HFF-Myc (cell line): ENCODE measurements at places on chromosomes 3 and 15.

GRCh38 chr3:196007744-196008335 lies 74.0 kb downstream of the TFRC start:
- DNase-seq = no peak

- DNase-seq = no peak
Measured at GRCh38 chr15:62534996-62535395, 369.9 kb upstream of the C2CD4B start.

GRCh38 chr3:47028146-47028545 lies 48.7 kb downstream of the NBEAL2 start:
- DNase-seq = no peak

DNA sequence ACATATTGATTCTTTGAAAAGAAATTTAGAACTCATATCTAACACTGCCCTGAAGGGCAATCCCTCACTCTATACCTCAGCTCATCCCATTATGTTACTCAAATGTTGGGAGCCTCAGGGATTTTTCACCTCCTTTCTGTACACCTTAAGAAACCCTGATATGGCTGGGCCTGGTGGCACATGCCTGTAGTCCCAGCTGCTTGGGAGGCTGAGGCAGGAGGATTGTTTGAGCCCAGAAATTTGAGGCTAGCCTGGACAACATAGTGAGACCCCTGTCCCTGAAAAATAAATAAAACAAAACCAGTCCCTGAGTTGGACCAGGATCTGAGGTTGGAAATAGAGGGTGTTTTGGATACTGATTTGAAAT lies 27.6 kb downstream of the NDUFB4 start:
- DNase-seq = no peak

GRCh38 chr3:15206662-15207576 lies 873 bp downstream of the CAPN7 start:
- DNase-seq = no peak

DNA sequence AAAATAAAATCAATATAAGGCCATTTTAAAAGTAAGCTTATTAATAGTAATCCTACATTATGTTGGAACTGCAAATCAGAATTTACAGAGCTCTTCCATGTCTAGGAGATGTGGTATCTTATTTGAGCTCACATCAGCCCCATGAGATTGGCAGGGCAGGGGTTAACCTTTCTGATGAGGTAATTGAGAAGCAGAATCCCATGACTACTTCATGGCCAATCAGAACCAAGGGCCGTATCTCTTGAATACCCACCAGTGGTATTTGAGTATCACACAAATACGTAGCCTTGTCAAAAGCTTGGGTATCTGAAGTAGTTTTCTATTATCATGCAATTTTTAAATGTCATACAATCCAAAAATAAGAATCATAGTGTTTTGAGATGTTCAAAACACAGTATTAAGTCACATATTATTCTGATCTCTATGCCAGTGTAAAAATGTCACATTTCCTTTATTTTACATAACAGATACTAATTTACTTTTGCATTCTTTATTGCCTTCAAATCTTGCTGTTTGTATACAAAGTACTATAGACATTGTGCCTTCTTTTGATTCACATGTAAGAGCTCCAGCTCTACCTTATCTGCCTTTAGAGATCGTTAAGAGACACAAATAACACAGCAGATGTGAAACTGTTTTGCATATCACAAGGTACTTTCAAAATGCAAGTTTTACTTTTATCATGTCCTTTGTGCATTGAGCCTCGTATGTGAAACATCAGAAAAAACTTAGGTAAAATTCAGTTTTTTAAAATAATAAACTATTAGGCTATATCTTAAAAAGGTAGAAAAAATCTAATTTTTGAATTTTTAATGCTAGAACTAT lies 251.7 kb upstream of the GOLGA6L4 start:
- DNase-seq = no peak

DNA sequence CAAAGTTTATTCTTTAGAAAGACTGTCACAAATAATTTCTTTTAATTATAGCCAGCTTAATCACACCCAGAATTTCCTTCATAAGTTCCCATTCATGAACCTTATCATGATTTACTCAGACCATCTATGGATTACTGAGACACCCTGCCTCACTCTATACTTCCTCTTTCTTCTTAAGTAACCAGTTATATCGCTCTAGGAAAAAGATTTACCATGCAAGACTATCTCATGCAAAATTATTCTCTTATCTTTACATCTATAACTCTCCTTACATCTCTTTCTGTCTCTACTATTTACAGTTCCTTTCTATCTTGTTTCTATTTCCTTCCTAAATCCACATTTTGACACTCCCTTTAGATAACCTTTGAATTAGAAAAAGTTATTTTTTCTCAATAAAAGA lies 316.8 kb downstream of the POLQ start:
- DNase-seq = no peak

GRCh38 chr3:157398598-157398997 lies 38.1 kb upstream of the PTX3 start:
- DNase-seq = no peak

GRCh38 chr15:23594252-23594770 lies 28.8 kb downstream of the MKRN3 start:
- no peak for DNase-seq

DNA sequence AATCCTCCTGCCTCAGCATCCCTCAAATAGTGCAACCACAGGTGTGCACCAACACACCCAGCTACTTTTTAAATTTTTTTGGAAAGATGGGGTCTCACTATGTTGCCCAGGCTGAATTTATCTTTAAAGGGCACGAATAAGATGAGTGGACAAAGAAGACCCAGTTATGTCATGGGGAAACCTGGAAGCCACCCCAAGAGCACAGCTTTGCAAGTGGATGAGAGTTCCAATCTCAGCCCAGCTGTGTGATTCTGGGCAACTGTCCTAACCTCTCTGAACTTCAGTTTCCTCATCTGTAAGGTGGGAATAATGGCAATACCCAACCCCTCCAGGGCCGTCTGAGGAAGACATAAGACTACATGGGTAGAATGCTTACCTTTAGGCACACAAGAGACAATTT lies 32.2 kb downstream of the DNAJB8 start:
- DNase-seq = no peak

GRCh38 chr3:146539315-146539714 lies 5.1 kb downstream of the PLSCR1 start:
- DNase-seq = no peak

GRCh38 chr15:97978401-97979139 lies 18.1 kb downstream of the ARRDC4 start:
- no peak for DNase-seq

- DNase-seq = no peak
Measured at GRCh38 chr3:39118079-39118478, 10.6 kb downstream of the TTC21A start.

GRCh38 chr3:134752761-134753461 lies 42.1 kb upstream of the EPHB1 start:
- no peak for DNase-seq

DNA sequence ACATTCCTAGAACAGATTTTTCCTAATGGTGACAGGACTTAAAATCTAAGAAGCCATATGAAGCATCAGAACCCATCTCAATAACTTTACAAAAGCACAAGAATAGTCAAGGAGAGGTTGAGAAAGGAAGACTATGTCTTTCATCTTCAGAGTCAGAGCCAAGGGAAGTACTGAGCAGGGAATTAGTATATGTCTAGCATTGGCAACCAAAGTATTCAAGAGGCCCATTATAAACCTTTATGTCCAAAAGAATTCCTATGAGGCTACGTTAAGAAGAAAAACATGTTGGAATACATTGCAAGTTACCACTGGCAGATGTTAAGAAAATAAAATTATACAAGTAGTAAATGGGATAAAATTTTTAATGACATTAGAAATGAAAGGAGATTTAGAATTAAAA lies 150.5 kb downstream of the MAGI1 start:
- no peak for DNase-seq

DNA sequence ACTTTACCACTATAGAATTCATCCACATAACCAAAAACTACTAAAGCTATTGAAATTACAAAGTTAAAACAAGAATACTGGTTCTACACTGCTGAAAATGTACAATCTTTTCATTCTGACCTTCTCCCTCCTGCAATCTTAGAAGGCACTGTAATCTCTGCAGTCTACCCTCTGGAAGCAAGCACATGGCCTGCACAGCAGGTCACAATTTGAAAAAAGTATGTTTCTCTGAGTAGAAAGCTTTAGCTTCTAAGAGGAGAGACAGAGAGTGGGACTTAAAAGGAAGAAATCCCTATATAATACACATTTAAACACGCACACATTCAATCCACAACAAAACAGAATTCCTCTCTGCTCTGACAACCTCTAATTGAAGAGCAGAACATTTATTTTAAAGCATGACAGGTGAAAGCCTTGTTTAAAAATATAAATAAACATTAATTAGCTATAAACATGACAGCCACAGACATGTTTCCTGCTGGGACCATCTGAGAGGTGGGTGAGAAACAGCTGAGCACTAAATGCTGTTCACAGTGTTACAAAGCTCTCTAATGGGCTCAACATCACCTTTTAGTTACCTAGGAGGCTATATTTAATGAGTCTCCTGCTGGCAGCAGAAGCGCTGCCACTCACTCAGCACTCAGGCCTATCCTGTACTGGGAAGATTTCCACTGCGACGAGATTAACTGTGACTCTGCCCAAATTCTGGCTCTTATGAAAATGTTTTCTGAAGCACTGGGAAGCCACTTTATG lies 447.4 kb downstream of the AGBL1 start:
- DNase-seq = no peak

GRCh38 chr15:88882785-88883184 lies 12.6 kb downstream of the HAPLN3 start:
- DNase-seq = no peak

DNA sequence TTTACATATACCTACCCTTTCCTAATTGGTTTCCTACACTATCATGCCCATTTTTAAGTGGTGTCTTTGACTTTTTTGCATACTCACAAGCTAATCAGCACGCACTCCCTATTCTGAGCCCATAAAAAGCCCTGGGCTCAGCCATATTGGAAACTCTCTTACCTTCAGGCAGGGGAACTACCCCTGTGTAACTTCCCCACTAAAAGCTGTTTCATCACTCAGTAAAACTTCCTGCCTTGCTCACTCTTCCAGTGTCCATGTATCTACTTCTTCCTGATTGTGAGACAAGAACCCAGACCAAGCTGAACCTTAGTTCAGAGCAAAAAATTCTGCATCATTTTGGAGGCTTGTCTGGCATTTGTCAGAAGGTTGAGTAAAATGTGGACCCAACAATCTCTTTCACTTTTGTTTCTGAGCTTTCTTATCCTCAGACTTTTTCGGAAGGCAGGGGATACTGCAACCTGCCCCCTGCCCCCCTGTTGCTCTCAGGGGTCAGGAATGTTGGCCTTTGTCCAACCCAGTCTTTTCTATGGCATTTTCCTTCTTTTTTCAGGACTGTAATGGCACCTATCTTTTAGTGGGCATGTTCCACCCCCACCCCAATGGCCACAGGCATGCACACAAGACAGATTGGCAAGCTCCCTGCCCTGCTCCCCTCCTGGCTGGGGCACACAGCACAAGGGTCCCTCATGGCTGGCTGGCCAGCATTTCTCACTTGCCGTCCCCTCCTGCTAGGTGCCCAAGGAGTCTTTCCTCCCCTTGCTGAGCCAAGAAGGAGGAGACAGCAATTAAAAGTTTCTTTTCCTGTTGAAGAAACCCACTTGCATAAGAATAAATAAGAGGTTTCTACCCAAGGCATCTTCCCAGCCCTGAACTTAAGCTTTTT lies 26.3 kb upstream of the TMEM45A start:
- no peak for DNase-seq

GRCh38 chr3:87732294-87732693 lies 326.5 kb downstream of the CGGBP1 start:
- no peak for DNase-seq

DNA sequence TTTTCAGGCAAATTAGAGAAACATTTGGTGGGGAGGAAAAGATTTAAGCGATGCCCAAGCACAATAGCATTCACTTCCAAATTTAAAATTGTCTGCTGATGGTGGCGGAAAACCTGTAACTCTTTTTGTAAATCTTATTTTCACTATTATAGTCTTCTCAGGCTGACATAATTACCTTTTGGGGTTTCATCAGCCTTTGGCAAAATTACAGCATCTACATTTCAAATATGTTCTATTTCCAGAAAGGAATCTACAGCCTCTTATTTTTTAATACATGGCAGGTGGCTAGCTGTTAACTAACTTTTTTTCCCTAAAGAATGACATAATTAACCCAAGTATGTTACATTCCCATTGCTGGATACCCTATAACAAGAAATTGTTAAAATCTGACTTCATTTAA lies 391.5 kb upstream of the CCDC54 start:
- no peak for DNase-seq

DNA sequence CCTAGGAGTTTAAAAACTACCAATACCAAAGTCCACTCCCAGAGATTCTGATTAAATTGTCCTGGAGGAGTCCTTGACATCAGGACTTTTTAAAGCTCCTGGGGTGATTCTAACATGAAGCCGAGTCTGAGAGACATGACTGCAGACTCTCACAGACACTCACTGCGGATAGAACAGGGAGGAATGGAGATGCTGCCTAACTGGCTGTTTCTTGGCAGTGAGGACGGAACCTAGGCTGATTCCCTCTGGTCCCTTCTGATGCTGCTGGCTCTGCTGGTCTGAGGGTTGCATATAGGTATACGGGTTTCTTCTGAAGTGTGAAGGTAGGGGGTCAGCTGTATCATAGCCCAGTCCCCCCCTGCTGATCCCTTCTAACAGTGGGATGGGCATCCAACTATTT lies 1.3 kb upstream of the HRG start:
- DNase-seq = no peak

GRCh38 chr3:11629716-11630115 lies 14.0 kb downstream of the VGLL4 start:
- no peak for DNase-seq

DNA sequence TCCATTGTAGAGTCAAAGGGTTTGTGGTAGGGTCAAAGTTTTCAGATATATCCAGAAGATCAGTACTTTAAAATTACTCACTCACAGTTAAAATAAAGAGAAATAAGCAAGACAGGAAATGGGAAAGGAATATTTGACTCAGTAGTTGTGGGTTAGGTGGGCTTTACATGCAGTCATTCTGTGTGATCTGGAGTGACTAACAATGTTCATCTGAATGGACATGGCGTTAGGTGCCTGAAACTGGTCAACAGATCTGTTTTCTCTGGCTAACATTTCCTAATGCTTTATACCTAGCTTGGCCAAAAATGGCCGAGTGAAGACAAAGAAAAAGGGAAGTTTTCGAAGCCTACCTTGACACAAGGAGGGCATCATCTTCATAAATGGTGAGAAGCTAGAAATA lies 133.4 kb upstream of the SATB1 start:
- no peak for DNase-seq

GRCh38 chr3:183484431-183485075 lies 56.1 kb upstream of the MCF2L2 start:
- no peak for DNase-seq

GRCh38 chr3:192887701-192888100 lies 30.0 kb downstream of the MB21D2 start:
- DNase-seq = no peak
